Aorta (tissue), 5 donors: ENCODE measurements at places on chromosomes 12 and 14. TPM values are rescaled to one million over a fixed set of nuclear protein-coding genes. Genes with fewer than 3 reads are reported as not detected.
A peak's percentile ranks its signal among the peaks of the same experiment; 100 is the strongest.

- no peak for DNase-seq
- H3K27me3 ChIP-seq: no peaks in the 10 kb centered on the region
- H3K36me3 ChIP-seq: no peaks in the 10 kb centered on the region
- peak overlapping the region; percentile 39 for H3K27ac ChIP-seq
- no peaks in the 10 kb centered on the region for H3K4me1 ChIP-seq
Measured at GRCh38 chr12:30696103-30696408, 387 bp upstream of the IPO8 start.

The USP5 gene
- 64.6 TPM for total RNA-seq

- no peaks in the 10 kb centered on the region for H3K36me3 ChIP-seq
- no peak overlapping the region for H3K27ac ChIP-seq
- DNase-seq: no peak
- no peaks in the 10 kb centered on the region for H3K27me3 ChIP-seq
- H3K4me1 ChIP-seq: no peaks in the 10 kb centered on the region
Measured at GRCh38 chr12:18165422-18165871, 75.5 kb upstream of the RERGL start.

The CMA1 gene
- 2.8 TPM for total RNA-seq

DNA sequence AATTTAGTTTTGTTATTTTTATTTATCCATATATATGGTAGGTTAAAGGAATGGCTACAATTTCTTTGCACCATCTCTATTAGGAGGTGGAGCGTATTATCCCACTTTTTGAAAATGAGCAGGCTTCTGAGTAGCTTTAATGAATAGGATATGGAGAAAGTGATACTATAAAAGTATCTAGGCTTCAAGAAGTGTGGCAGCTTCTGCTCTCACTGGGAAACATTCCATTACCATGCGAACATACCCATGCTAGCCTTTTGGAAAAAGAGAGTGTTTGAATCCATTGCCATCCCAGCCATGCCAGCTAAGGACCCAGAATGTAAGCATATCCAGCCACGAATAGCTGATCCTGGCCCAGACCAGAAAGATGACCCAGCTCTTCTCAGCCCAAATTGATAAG lies 107.3 kb downstream of the SLC38A4 start:
- H3K4me3 ChIP-seq: no peak overlapping the region
- H3K27ac ChIP-seq: no peak overlapping the region
- H3K27me3 ChIP-seq: no peaks in the 10 kb centered on the region
- no peaks in the 10 kb centered on the region for H3K36me3 ChIP-seq
- H3K4me1 ChIP-seq: peaks cover under 1% of the 10 kb centered on the region

The RFX4 gene
- total RNA-seq: not detected

GRCh38 chr14:22409006-22409405 lies 180.0 kb downstream of the DAD1 start:
- no peaks in the 10 kb centered on the region for H3K27me3 ChIP-seq
- no peak for DNase-seq
- H3K4me3 ChIP-seq: no peak overlapping the region

- H3K4me3 ChIP-seq: no peak overlapping the region
- H3K4me1 ChIP-seq: peaks cover 2% of the 10 kb centered on the region
- no peaks in the 10 kb centered on the region for H3K36me3 ChIP-seq
Measured at GRCh38 chr12:42571327-42572009, 18.1 kb downstream of the PRICKLE1 start.

DNA sequence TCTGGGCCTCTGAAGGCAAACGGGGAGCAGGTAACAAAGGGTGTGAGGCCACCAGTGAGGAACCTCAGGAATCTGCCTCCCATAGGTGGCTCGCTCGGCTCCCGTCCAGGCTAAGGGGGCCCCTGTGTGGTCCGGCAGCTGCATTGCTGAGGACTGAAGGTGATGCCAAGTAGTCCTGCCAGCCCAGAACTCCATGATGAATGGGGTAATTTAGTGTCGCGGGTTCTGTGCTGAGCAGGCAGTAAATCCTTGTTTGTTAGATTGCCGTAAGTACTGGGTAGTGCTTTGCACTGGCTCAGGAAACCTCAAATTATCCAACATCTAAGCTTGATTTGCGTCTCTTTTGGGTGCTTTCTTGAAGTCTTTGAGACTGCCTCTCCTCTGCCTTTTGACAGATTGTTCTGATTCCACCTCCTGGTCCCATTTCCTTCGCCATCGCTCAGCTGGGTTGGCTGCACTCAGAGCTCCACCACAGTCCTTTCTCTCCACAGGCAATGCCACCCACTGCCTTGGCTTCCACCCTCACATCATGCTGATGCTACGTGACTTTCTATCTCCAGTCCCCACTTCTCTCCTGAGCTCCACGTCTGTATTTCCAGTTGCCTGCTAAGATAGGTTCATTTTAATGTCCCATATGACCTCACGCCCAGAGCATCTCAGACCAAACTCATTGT lies 392.0 kb downstream of the FUT8 start:
- no peaks in the 10 kb centered on the region for H3K36me3 ChIP-seq
- no peaks in the 10 kb centered on the region for H3K4me1 ChIP-seq
- H3K27ac ChIP-seq: no peak overlapping the region
- H3K27me3 ChIP-seq: no peaks in the 10 kb centered on the region
- H3K4me3 ChIP-seq: no peak overlapping the region

DNA sequence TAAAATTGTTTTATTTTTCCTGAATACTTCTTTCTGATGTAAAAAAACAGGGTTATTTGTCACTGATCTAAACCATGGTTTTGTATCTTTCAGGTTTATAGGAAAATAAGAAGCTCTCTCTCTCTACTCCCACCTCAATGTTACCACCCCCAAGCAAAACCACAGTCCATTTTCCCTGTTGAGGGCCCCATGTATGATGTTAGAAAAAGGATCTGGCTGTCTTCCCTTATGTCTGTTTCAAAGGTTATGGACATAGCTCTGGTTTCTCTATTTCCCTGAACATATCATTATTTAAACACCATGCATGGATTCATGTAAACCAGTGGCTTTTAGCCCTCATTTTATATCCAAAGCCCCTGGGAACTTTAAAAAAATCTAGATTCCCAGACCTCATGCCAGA lies 649.0 kb upstream of the TBX3 start:
- H3K27ac ChIP-seq: no peak overlapping the region
- DNase-seq: no peak
- H3K4me3 ChIP-seq: no peak overlapping the region
- no peaks in the 10 kb centered on the region for H3K27me3 ChIP-seq

- H3K27ac ChIP-seq: no peak overlapping the region
- H3K36me3 ChIP-seq: no peaks in the 10 kb centered on the region
- H3K4me3 ChIP-seq: no peak overlapping the region
Measured at GRCh38 chr14:99991331-99991730, 73.9 kb upstream of the EVL start.

GRCh38 chr14:65403231-65403630 lies 9.3 kb upstream of the FUT8 start:
- DNase-seq: no peak
- no peaks in the 10 kb centered on the region for H3K4me1 ChIP-seq
- H3K4me3 ChIP-seq: no peak overlapping the region
- H3K27ac ChIP-seq: no peak overlapping the region

- H3K27ac ChIP-seq: no peak overlapping the region
- H3K36me3 ChIP-seq: no peaks in the 10 kb centered on the region
- H3K27me3 ChIP-seq: no peaks in the 10 kb centered on the region
- no peaks in the 10 kb centered on the region for H3K4me1 ChIP-seq
- H3K4me3 ChIP-seq: no peak overlapping the region
Measured at GRCh38 chr12:111207761-111208160, 161.1 kb downstream of the PHETA1 start.

DNA sequence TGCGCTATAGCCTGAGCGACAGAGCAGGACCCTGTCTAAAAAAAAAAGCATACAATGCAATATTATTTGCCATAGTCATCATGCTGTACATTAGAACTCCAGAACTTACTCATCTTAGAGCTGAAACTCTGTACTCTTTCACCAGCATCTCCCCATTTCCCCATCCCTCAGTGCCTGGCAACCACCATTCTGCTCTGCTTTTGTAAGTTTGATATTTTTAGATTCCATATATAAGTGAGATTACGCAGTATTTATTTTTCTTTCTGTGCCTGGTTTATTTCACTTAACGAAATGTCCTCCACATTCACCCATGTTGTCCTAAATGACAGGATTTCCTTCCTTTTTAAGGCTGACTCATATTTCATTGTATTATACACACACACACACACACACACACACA lies 121.8 kb downstream of the BBS10 start:
- no peak overlapping the region for H3K4me3 ChIP-seq
- H3K36me3 ChIP-seq: no peaks in the 10 kb centered on the region
- DNase-seq: no peak
- H3K27ac ChIP-seq: no peak overlapping the region
- H3K27me3 ChIP-seq: no peaks in the 10 kb centered on the region

The SLC38A2 gene
- 405 TPM for total RNA-seq

The CEBPE gene
- total RNA-seq: 0.29 TPM

DNA sequence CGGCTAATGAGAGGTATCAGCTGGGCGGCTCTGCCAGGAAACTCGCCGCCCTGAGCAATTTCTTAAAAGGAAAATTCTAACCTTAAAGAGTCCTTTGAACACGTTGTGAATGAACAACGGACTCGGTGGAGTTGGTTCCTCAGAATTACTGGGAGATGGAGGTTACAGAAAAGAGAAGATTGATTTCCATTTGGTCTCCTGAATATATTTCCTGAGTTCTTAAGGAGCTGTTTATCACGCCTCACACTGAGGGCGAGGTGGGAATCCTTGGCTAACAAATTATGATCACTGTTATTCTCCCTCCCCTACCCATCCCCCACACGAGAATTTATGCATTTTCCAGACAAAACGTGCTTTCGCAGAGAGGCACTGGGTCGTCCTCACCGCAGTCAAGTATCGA lies 194.5 kb upstream of the C14orf180 start:
- no peak overlapping the region for H3K4me3 ChIP-seq
- DNase-seq: no peak
- no peaks in the 10 kb centered on the region for H3K36me3 ChIP-seq

- no peak overlapping the region for H3K27ac ChIP-seq
- DNase-seq: no peak
- H3K36me3 ChIP-seq: no peaks in the 10 kb centered on the region
- H3K4me1 ChIP-seq: no peaks in the 10 kb centered on the region
- no peaks in the 10 kb centered on the region for H3K27me3 ChIP-seq
Measured at GRCh38 chr14:96790706-96791105, 6.5 kb upstream of the VRK1 start.

DNA sequence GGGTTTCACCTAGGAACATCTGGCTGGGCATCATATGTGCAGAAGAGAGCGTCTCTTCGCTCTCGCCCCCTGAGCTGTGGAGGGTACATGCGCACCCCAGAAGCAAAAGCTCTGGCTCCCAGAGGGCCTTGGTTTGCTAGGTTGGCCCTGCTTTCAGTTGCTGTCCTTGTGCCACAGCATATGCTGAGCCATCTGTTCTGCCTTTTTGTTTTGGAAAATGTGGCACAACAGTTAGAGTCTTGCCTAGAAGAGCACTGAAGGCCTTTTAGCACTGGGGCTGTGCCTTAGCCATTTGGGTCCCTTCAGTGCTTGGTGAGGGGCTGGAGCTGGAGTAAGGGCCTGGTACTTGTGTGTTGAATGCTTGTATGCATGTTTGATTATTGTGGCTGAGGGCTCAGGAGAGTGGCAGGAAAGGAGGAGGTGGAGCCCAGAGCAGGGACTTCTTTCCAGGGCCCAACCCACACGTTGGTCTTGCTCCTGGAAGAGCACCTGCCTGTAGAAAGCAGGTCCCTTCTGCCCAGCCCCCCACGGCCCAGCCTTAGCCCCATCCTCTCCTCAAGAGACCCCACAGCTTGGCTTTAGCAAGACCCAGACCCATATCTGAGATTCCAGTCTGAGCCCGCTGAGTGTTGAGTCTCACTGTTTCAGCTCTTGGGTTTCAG lies 113.7 kb downstream of the SLC25A47 start:
- H3K4me1 ChIP-seq: no peaks in the 10 kb centered on the region
- no peaks in the 10 kb centered on the region for H3K27me3 ChIP-seq
- H3K4me3 ChIP-seq: no peak overlapping the region
- H3K27ac ChIP-seq: no peak overlapping the region
- DNase-seq: no peak

- no peaks in the 10 kb centered on the region for H3K4me1 ChIP-seq
- H3K27ac ChIP-seq: no peak overlapping the region
- no peaks in the 10 kb centered on the region for H3K36me3 ChIP-seq
Measured at GRCh38 chr12:67918441-67918840, 70.8 kb upstream of the IFNG-AS1 start.

GRCh38 chr12:128968668-128969067 lies 115.4 kb downstream of the GLT1D1 start:
- H3K4me3 ChIP-seq: no peak overlapping the region
- no peaks in the 10 kb centered on the region for H3K27me3 ChIP-seq
- H3K27ac ChIP-seq: no peak overlapping the region
- no peaks in the 10 kb centered on the region for H3K4me1 ChIP-seq

The TMEM30B gene
- 54.8 TPM for total RNA-seq

The SLIRP gene
- total RNA-seq: 57.3 TPM

The BCL11B gene
- 0.58 TPM for total RNA-seq

- DNase-seq: peak; percentile 91
- H3K27me3 ChIP-seq: no peaks in the 10 kb centered on the region
- H3K36me3 ChIP-seq: peaks cover 3% of the 10 kb centered on the region
- peak overlapping the region; percentile 100 for H3K27ac ChIP-seq
- peaks cover 3% of the 10 kb centered on the region for H3K4me1 ChIP-seq
Measured at GRCh38 chr14:58637040-58637390, 747 bp upstream of the DACT1 start.

DNA sequence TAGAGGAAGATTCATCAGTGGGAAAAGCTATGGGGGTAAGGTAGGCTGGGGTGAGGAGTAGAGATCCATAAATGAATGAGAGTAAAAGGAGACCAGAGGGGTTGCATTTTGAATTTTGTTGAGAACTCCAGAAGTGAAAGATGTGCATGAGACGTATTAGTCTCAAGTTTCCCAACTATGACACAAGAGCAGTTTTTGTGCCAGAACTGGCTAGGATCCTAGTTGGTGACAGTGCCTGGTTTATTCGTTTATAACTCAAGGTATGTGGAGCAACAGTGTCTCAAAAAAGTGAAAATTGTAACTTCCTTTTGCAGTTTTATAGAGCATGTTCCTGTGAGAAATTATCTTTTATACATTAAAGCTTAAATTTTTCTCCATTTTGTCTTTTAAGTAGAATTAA lies 377.0 kb downstream of the NPAS3 start:
- H3K4me3 ChIP-seq: no peak overlapping the region
- no peaks in the 10 kb centered on the region for H3K36me3 ChIP-seq
- H3K27me3 ChIP-seq: no peaks in the 10 kb centered on the region
- no peaks in the 10 kb centered on the region for H3K4me1 ChIP-seq
- H3K27ac ChIP-seq: no peak overlapping the region

DNA sequence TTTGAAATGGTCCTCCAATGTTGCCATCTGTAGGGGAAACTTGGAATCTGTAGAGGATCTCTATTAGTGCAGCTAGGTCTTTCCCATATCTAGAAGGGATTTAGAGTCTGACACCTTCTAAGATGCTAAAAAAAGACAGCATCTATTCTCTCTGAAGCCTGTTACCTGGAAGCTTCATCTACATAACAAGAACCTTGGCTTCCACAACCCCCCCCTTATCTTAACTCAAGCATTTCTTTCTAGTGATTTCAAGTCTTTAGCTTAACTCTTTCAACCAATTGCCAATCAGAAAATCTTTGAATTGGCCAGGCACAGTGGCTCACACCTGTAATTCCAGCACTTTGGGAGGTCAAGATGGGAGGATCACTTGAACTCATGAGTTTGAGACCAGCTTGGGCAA lies 543.3 kb downstream of the TRHDE start:
- no peak for DNase-seq
- no peaks in the 10 kb centered on the region for H3K36me3 ChIP-seq
- H3K27ac ChIP-seq: no peak overlapping the region
- no peaks in the 10 kb centered on the region for H3K4me1 ChIP-seq
- H3K4me3 ChIP-seq: no peak overlapping the region
- no peaks in the 10 kb centered on the region for H3K27me3 ChIP-seq

- H3K4me1 ChIP-seq: no peaks in the 10 kb centered on the region
- no peak overlapping the region for H3K27ac ChIP-seq
- H3K36me3 ChIP-seq: no peaks in the 10 kb centered on the region
- no peak overlapping the region for H3K4me3 ChIP-seq
Measured at GRCh38 chr14:34502001-34502400, 37.5 kb downstream of the EAPP start.
